ENCODE measurements at places on chromosomes 13 and 19.

GRCh38 chr13:25980255-25980654, 71.6 kb downstream of the SHISA2 start:
- DNase-seq = no peak

GRCh38 chr13:80473695-80474094, 132.8 kb upstream of the SPRY2 start:
- DNase-seq = no peak

GRCh38 chr19:42596391-42597072, 1.8 kb upstream of the CEACAM8 start:
- no peak for DNase-seq

- no peak for DNase-seq
Observed at GRCh38 chr19:52336791-52337381, 843 bp downstream of the ZNF610 start.

DNA sequence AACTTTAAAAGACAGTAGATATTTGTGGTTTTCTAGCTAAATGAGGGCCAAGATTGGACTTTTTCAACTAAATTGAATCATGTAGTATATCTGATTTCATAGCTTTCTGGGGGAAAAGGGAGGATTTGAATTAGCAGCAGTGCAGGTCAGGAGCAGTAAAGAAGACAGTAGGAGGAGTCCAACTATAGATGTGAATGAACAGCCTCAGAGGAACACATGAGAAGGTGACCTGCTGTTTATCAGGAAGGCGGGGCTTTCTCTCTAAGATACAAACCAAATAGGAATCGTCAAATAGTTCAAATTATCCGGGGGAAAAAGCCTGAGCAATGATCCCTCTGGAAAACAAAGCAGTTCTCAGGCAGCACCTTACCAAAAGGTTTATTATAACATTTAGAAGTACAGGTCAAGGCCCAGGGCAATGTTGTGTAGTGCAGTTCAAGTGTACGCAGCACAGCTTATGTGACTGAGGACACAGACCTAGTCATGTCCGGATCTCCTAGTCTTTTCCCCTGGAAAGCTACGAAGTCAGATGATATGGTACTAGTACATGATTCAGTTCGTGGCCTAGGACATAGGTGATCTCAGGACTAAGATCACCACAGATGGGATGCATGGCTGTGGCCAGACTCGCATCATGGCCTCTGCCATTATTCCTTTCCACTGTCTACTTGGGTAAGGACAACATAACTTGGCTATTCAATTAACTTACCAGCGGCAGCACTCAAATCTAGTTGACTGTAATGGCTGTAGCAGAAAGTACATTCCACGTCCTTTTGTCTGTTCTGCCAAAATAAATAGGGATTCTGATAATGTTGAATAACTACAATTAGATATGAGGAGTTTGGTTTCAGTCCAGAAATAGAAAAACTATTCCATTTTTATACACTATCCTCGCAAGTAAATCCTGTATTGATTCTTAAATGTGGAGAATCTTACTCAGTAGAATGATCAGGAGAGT, 40.3 kb downstream of the MPHOSPH8 start:
- no peak for DNase-seq

DNA sequence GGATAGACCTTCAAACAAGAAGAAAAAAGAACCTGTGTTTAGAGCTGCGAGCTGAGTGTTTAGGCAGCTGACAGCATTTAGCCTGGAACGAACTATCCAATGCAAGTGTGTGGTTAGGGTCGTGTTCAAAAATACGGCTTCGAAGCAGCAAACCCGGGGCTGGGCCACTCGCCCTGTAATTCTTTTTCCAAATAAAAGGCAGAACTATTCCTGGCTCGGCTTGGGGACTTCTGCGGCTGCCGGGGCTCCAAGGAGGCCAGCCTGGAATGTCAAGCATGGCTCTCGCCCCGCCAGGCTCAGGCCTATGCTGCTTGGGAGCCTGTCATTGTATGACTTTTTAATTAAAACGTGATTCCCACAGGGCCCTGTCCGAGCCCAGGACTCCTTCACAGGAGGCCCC, 51.7 kb upstream of the KLF2 start:
- no peak for DNase-seq

All from fibroblast of skin of left biceps (primary cell).